ENCODE measurements at places on chromosomes 4 and X.

DNA sequence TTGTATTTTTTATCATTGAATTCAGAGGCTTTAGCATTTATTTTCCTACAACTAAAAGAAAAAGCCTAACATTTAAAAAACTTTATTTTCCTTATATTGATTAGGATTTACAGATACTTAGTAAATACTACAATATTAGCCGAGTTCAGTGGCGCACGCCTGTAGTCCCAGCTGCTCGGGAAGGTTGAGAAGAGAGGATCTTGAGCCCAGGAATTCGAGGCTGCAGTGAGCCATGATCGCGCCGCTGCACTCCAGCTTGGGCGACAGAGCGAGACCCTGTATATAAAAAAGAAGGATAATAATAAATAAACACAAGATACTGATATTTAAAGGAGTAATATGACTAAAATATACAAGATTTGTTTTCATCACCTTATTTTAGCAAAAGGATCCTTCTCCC, 681 bp upstream of the UPF3B start:
- no peak for DNase-seq

DNA sequence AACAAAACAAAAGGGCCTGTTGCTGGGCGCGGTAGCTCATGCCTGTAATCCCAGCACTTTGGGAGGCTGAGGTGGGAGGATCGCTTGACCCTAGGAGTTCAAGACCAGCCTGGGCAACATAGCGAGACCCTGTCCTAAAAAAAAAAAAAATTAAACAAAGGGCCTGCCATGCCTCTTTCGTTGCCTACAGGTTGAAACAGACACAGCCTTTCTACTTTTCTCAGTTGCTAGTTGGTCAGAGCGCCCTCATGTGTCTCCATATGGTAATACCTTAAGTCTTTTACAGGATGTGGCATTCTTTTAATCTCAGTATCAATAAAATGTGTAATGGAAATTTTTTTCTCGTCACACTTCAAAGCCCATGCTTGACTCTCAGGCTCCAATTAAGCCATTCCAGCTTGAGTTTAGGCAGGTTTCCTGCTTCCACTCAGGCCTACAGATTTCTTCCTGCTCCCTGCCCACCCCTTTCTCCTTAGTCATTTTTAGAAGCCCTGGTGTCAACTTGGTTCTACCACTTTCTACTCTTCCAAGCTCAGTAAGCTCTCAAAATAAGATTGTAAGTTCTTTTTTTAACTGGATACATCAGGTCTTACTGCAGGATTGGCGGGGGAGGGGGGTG, 4.6 kb upstream of the SOWAHD start:
- DNase-seq = peak; percentile 81

- no peak for DNase-seq
Measured at GRCh38 chr4:95167805-95168204, 381.0 kb downstream of the UNC5C start.

DNA sequence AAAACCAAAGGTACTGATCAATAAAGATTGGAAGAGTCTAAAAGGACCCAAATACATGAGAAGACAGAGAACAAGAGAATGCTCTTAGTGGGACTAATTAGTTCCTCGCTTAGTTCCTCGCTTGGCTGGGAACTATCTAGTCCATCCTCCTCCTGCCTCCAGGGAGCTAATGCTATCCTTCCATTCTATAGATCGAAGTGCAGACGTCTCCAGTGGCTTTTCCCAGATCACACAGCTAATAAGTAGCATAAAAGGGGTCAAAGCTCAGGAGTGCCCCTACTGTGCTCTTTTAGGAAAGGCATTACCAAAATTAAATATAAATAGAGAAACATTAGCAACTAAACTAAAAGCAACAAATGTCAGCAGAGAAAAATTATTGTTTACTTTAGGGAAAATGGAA, 42.3 kb upstream of the PPARGC1A start:
- DNase-seq = no peak

- DNase-seq = no peak
Measured at GRCh38 chr4:566508-567295, 9.4 kb downstream of the TMEM271 start.

DNA sequence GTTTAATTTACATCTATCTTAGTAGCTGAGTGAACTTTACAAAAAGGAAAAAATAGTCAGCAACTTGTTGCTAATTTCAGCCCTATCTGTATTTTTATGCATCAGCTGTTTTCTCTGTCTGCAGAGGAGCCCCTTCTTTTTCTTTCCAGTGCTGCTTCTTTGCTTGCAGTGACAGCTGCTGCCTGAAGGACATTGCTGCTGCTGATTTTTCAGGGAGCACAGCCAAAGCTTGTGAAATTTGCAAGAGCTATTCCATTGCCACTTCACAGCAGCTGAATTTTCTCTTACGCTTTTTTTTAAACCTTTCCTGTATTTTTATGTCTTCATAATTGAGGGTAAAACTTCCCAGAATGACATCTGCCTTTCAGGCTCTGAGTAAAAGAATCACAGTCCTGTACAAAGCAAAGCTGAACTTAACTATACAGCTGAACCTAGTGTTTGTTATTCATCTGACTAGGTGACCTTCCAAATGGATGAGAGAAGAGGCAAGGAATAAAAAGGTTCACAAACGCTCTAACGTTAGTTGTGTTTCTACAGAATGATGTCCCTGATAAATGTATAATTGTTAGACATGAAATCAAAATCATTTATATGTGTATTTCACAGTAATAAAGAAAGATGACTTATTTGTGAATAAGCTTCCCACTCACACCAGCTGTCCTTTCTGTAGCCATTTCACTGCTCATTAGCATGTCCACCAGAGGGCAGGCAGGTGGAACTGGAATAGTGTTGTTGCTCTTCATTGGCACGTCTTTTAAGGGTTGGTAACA, 541.4 kb downstream of the ADGRL3 start:
- DNase-seq = no peak

GRCh38 chr4:10159671-10160070, 43.1 kb upstream of the WDR1 start:
- no peak for DNase-seq

- DNase-seq = no peak
Measured at GRCh38 chr4:153655928-153656327, 28.2 kb upstream of the TLR2 start.

- DNase-seq = no peak
Measured at GRCh38 chr4:47017081-47017480, 14.3 kb upstream of the GABRB1 start.

- DNase-seq = no peak
Measured at GRCh38 chrX:72366701-72367454, 61.2 kb upstream of the CITED1 start.

DNA sequence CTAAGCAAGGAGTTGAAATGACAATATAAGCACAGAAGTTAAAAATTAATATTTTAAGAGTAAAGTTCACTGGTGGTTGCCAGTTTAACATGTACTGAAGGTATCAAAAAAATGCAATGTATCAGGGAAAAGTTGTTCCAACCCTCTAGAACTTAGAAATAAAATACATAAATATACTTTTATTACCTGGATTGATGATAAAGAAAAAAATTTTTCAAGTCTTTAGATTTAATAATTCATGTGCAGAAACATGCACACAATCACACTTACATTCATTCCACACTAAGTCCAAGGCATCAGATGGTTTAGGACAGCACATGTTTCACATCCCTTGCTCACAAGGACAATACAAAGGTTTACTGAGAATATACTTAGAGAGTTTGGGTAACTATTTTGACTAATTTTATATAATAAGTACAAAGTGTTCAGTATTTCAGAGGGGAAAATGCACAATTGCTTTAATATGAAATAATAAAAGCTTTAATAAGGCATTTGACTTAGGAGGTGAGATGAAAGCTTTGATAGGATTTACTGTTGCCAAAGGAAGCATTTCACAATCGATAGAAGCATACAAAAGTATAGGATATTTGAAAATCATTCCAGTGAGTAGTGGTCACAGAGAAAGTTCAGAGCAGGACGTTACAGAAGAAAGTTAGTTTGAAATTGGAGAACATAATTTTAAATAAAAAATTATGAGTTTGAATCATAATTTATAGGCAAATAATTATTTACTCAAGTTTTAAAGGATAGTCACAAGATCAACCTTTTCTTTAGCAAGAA, 392 bp upstream of the UGT2A3 start:
- DNase-seq = no peak

DNA sequence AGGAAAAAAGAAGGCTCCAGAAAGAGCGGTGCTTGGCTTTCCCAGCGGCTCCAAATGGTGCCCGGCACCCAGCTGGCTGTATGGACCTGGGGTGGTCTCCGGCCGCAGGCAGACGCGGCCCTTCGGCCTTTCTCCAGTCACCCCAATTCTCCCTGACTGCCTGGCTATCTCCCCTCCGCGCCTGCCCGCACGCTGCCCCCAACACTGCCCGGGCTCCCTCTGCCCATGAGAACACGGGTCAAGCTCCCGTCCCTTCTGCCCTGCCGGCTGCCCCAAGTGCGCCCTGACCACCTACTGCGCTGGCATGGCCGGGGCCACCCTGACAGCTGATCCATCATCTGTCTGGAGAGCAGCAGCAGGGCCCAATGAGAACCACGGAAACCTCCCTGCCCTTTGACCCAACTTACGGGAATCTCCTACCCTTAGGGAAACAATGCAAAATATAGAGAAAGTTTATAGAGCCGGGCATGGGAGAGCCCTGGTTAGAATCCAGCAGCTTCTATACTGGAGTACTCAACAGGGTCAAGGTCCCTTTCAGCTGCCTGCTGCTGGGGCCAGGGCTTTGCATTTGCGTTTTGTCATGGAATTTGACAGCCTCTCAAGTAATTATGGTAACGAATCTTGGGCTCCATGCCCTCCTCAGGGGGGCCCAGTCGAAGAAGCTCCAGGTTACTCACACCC, 1.2 kb upstream of the FAM3A start:
- no peak for DNase-seq

DNA sequence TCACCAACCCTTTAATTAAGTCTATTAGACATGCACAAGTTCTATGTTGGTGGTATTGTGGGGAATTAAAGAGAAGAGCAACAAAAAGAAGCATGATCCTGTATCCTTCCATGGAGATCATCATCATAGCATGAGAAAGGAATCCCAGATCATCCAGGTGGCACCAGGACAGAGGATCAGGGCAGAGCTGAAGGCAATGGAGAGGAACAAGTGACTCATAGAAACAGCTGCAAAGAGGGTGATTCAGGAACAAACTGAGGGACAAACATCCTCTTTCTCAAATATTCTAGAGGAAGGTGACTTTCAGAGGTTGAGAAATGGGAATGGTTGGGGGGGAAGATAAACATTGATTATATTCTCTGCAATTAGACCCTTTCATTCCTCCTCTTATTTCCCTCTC, 105.5 kb upstream of the OTUD4 start:
- DNase-seq = no peak

- DNase-seq = no peak
Measured at GRCh38 chr4:27917381-27917780, 1056.7 kb downstream of the STIM2 start.

GRCh38 chr4:165765053-165765452, 108.0 kb upstream of the TLL1 start:
- no peak for DNase-seq

DNA sequence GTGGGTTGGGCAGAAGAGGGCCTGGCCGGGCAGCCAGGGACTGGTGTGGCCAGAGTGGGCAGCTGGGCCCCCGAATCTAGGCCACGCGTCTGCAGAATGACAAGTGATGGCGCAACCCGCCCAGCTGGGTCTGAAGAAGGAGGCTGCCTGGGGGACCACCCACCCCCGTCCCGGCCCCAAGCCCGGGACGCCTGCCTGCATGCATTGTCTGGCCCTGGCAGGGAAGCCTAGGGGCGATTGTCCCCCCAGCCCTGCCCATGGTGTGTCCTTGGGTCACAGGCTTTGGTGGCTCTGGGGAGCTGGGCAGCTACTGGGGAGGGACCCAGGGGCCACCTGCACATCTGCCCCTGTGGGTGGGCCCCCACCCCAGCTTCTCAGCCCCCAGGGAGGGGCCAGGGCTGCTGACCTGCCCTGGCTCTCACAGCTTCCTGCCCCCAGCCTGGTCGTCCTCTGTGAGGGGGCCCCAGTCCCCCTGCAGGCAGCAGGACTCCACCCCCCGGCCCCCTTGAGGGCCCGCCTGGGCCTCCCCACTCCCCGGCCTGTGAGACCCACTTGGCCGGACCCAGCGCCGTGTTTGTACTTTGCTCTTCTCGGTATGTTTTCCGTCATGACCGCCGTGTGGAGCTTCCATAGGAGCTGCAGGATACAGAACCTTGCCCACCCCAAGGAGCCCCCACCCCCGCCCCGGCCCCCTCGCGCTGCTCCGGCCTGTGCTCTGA, 4.9 kb downstream of the FGFR3 start:
- DNase-seq = no peak

DNA sequence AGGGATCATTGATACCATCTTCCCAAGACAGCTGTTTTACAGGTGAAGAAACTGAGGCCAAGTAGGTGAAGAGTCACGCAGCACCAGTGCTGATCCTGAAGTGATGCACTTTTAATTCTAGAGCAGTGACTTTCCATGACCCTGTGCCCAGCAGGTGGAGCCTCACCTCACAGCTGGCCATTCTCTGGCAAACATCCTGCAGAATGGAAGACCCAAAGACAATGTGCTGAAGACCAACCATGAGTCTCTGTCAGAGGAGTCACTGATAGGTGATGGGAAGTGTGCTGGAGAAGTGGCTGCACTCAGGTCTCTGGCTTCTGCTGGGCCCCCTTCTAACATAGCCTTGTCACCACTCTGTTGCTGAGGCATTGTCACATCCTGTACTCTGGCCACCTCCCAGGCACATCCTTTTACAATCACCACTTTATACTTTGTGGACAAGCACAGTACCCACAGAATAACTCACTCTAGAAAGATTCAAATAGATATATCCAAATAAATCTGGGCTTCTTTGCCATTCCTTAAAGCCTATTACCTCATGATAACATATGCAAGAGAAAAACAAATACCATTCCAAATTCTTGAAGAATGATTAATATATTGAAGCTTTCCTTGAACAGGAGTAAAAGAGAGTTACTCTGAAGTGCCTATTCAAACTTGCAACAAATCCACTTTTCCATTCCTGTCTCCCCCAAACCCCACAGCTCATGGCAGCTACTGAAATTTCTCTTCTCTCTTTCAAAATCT, 64.1 kb upstream of the SCOC start:
- DNase-seq = no peak

- no peak for DNase-seq
Measured at GRCh38 chrX:121365572-121366161, 318.3 kb downstream of the GLUD2 start.

- DNase-seq = no peak
Measured at GRCh38 chr4:15910155-15910940, 28.2 kb downstream of the FGFBP1 start.

- no peak for DNase-seq
Measured at GRCh38 chr4:163111588-163111987, 55.1 kb downstream of the NAF1 start.

GRCh38 chr4:183611210-183611830, 47.7 kb downstream of the RWDD4 start:
- no peak for DNase-seq

DNA sequence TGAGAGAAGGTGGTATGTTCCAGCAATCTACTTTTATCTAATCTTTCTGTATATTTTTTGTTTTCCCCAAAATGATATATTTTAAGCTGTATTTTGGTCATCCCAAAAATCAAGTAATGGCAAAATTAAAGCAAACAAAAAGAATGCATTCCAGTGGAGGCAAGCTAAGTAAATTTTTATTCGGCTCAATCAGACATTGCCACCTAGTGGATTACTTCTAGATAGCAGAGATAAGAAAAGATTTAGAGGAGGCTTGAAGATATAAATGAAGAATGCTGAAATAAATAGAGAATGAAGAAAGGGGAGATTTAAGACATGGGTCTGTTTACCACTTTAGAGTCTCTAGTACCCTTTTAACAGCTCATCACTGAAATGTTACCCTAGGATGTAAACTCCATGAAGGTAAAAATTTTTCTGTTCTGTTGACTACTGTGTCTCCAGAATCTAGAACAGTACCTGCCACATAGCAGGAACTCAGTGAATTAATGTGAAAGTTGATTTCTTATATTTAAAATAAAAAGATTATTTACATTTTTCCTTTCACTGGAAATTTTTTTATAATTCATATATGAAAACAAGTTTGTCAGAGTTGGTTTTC, 110.9 kb upstream of the ANK2 start:
- no peak for DNase-seq

Data from central memory CD4-positive, alpha-beta T cell (primary cell).